Astrocyte (in vitro differentiated cells and primary cell): ENCODE measurements at places on chromosomes 16 and 17. TPM values are rescaled to one million over a fixed set of nuclear protein-coding genes. Genes with fewer than 3 reads are reported as not detected.

Gene TP53TG3
- not detected in 2 replicates for total RNA-seq

Gene MGAT5B
- 5.1 and 6.3 TPM in 2 replicates for total RNA-seq

Gene CDH8
- 13.2 and 17.5 TPM in 2 replicates for total RNA-seq

Gene GLYR1
- 69.9 and 77.8 TPM in 2 replicates for total RNA-seq

Gene KRT40
- not detected in 2 replicates for total RNA-seq

Gene TMC7
- 4.7 and 6.7 TPM in 2 replicates for total RNA-seq

Gene ENPP7
- total RNA-seq, result not detected in 2 replicates

Gene SDR42E2
- total RNA-seq, result not detected in 2 replicates

Gene ZG16B
- not detected in 2 replicates for total RNA-seq

Gene TMEM204
- not detected in 2 replicates for total RNA-seq

Gene SLC47A1
- total RNA-seq, result 0.17 and 0.75 TPM in 2 replicates

Gene CCL5
- total RNA-seq, result 71.3 and 95.8 TPM in 2 replicates

Gene GRB2
- total RNA-seq, result 152 and 168 TPM in 2 replicates

Gene SNAI3
- 0.22 and 0.48 TPM in 2 replicates for total RNA-seq

Gene FOXC2
- 15.8 and 15.9 TPM in 2 replicates for total RNA-seq

Gene VTN
- 1.4 and 2.7 TPM in 2 replicates for total RNA-seq

Gene GJD3
- total RNA-seq, result 0.34 and 0.43 TPM in 2 replicates

Gene ADAM11
- total RNA-seq, result 0.43 and 0.65 TPM in 2 replicates

Gene KRTAP4-6
- not detected in 2 replicates for total RNA-seq

Gene TMEM238L
- not detected in 2 replicates for total RNA-seq

Gene ORMDL3
- 65.3 and 70.2 TPM in 2 replicates for total RNA-seq

Gene FOXN1
- not detected in 2 replicates for total RNA-seq

Gene PHKB
- total RNA-seq, result 39.8 and 49.6 TPM in 2 replicates

Gene RNF40
- total RNA-seq, result 85.4 and 94.6 TPM in 2 replicates

Gene C16orf95
- total RNA-seq, result 3.3 and 3.6 TPM in 2 replicates

Gene KRT36
- not detected in 2 replicates for total RNA-seq

Gene HOXB4
- total RNA-seq, result not detected in 2 replicates
